ENCODE measurements at places on chromosomes 2 and 18.

DNA sequence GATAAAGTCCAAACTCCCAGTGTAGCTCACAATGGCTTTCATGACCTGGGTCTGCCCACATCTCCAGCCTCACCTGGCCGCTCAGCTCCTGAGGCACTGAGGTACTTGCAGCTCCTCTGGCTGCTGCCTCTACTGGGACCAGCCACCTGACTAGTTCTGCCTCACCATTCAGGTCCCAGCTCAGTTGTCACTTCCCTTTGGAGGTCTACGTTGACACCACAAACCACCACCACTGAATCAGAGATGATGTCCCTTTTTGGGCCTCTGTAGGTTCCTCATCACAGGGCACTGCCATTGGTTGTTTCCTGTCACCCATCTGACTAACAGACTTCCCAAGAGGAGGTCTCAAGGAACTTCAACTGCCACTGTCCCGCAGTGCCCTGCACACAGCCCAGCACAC is 21.2 kb downstream of the SPP2 start:
- peak; percentile 24 for DNase-seq

DNA sequence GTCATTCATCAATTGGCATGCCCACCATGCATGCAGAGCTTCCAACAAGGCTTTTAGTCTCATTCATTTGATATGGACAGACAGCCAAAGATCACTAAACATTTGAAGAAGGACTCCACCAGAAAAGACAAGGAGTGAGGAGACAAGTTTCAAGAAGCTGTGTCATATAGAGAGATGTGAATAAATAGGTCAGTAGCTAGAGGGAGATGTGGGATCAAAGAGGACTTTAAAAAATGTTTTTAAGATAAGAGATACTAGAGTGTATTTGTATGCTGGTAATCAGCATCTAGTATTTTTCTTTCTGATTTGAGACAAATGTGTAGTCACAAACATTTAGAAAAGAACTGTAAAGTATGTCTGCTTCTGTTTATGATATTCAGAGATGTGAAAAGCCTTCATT is 48.5 kb downstream of the ANTXR1 start:
- no peak for DNase-seq

- no peak for DNase-seq
Observed at GRCh38 chr2:207847098-207847806, 77.5 kb upstream of the FZD5 start.

GRCh38 chr2:170276056-170276455 is 98.1 kb downstream of the MYO3B start:
- no peak for DNase-seq

DNA sequence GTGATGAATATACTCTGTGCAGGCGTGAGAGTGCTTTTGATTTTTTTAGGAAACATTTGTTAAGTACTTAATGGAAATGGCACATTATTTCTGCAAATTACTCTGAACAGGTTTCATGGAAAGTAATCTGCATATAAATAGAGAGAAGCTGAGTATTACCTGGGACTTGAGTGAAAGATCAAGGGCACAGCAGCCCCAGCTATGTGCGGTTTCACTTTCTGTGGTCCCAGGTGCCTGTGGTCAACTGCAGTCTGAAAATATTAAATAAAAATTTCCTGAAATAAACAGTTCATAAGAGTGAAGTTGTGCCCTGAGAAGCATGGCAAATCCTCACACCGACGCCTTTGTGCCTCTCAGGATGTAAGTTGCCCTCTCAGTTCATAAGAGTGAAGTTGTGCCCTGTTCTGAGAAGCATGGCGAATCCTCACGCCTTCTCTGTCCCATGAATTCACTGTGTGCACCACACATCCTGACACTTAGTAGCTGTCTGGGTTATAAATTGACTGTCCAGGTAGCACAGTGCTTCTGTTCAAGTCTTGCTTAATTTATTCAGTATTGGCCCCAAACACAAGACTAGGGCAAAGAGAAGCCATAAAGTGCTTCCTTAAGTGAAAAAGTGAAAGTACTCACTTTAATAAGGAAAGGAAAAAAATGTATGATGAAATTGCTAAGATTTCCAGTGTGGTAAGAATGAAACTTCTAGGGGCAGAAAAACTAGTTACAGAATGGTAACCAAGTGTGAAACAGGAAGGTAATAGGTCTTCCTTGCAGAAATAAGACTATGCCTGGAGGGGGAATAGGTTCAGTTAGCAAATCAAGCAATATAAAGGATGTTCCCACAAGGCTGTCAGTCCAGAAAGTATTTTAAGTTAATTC is 4.3 kb upstream of the SNTG2 start:
- no peak for DNase-seq

DNA sequence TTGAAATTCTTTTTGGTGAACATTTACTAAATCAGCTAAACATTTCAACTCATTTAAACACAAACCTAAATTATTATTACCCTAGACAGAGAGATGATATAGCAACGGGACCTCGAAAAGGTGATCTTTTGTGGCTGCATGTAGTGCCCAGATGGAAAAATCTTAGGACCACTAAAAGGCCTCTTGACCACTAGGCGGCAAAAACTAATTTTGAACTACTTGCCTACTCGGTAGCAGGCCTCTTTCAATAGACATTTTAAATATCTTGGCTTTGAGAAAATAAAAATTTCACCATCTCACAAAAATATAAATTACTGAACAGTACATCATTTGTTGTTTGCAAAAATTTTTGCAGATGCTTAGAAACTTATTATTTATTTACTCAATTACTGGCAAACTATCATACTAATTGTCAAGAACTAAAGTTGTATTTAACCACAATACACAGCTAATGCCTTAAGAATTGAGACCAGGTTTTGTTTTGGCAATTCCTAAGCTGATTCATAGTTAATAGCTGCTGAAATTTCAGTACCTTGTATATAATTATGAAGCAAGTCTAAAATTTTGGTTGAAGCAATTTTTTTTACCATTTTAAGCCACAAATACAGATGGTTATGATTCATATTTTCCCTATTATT is 9.4 kb downstream of the COL3A1 start:
- no peak for DNase-seq

DNA sequence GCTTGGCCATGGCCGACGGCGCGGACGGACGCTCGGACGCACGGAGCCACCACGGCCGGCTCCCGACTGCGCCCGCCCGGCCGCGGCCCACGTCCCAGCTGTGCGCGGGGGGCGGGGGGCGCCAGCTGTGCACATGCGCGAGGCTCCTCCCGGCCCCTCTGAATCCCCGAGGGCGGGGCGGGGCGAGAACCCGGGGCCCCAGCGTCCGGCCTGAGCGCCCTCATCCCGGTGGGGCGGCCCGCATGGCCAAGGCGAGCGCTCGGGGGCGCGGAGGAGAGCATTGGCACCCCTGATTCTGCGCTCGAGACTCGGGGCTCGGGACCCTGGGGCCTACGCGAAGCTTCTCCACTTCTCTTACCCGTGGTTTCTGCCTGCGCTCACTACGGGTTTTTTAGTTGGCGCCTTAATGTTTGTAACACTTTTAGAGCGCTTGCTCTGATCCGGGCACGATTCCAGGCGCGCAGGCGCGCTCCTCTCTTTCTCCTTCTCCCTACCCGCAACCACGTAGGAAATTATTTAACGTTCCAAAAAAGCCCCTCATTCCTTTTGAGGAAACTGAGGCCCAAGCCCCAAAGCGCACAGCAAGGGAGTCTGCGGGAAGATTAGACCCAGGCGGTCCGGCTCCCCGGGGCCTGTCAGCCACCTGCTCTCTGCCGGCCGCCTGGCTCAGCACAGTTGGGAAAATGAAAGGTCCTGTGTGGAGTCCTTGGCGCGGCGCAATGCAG is at the start of gene PXDN:
PXDN (minus strand) TSS at position 70 of the 725 bp plus-strand sequence; CDS start at position 10, 60 bp downstream.
- DNase-seq: no peak

- no peak for DNase-seq
Observed at GRCh38 chr18:79411614-79412526, 16.1 kb downstream of the NFATC1 start.

DNA sequence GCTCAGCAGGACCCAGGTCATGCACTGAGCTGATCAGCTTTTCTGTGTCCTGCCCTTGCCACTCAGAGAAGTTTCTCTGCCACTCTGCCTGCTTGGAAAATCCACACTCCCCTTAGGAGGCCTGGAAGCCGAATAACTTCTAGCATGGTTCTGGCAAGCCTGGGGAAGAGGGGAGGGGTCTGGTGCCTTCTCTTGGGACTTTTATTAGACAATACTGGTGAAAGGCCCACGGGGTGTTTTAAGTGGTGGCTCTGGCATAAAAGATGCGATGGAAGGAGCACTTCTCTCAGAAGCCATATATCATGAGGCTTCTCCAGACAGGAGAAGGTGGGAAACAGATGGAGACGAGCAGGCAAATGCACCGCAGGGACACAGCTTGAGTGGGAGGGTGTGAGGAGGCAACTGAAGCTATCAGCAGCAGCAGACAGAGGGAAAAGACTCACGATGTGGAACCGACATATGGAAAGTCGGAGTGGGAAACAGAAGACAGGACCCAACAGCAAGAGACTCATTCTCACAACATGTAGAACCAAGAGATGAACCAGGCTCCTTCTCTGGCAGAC is 141.8 kb upstream of the CTNNA2 start:
- DNase-seq: no peak

DNA sequence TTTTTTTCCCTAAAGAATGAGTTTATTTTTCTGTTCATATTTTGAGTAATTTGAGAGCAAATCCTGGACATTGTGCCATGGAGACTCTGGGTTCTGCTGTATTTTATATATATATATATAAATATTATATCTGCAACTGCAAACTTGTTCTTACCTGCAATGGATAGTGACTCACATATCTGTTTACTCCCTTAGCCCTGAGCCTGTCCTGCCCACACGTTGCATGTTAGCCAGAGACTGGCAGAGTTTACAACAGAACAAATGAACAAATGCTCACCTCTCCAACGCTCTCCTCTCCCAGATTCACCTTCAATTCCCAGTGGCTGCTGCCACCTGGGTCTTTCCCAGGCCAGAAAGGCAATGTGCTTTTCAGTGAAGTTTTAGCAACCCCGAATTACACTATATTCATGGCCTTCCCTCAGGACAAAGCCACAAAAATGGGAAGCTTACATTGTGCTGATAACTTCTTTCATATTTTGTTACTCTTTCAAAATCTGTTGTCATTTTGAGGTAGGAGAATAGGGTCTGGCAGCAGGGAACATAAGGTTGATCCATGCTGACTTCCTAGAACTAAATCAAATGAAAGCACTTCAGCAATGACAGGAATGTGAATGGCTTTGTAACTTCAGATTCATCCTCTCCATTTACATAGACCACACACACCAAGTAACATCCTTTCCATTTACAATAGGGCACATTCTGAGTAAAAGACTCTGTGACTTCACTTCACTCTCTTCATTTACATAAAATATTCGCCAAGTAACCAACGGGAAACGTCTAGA is 105.4 kb upstream of the FAM110C start:
- DNase-seq: no peak

DNA sequence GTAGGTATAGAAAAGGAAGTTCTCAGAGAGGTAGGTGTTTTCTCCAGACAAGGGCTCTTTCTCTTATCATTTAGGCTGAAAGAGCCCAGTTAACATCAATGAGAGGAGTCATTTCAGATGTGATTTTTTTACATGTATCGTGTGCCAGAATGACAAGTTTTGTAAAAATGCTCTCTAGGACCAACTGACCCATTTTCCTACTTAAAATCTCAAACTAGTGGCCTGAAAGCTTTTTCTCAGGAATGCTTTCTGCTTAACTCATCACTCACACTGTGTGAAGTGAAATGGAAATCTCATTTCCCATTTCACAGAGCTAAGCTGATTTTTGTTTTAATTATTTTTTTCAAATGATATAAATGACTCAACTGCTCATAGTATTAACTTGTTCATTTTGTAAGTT is 128.7 kb upstream of the CYP26B1 start:
- DNase-seq: no peak

GRCh38 chr2:65638443-65638842 is 206.0 kb upstream of the SPRED2 start:
- no peak for DNase-seq
